NT2/D1 (cell line): ENCODE measurements at places on chromosomes 2 and 18.

GRCh38 chr2:173898178-173898668 is 67.0 kb downstream of the SP3 start:
- no peak for DNase-seq

- DNase-seq: no peak
Observed at GRCh38 chr2:70104231-70105111, 17.2 kb downstream of the PCBP1 start.

GRCh38 chr2:177908182-177908581 is 164.4 kb downstream of the PDE11A start:
- DNase-seq: no peak

DNA sequence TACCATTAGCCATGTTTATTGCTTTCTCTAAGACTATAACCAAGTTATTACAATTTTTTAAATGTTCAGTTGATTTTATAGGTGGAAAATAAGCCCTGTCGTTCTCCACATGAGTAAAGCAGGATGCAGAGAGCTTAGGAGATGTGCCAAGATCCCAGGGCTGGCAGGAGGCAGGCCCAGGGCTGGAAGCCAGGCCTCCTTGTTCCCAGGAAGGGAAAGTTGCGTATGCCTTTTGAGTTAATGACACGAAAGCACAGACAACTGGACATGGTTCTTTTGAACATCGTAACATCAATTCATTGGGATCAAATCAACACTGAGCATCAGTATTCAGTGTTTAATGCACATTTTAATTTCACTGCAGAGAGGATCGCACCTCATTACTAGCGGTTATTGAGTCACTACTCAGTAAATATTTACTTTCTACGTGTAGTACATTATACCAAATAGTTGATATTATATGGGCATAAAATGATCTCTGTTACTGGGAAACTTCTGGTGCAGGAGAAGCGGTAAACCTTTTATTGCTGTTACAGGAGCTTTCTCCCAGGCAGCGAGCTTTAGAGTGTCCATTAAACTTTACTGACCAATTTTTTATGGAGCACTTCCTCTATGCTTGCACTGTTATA is 60.0 kb downstream of the RNF144A start:
- DNase-seq: no peak

- DNase-seq: no peak
Observed at GRCh38 chr2:138079976-138080375, 115.7 kb downstream of the HNMT start.

DNA sequence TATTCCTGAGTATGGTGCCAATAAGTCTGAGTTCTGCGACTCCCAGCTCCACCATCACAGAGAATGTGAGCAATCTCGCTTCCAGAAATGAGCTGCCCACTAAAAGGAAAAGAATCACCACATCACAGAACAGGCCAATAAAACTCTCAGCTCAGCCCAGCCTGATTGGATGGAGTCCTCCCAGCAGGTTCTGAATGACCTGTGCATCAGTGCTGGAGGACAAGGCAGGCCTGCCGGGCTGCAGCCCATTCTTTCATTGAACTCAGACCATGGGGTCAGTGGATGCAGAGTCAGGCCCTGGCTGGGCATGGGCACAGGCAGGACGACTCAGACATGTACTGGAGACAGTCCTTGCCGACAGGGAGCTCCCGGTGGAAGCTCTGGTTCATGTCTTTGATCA is 132.7 kb upstream of the REV1 start:
- no peak for DNase-seq

GRCh38 chr2:108243566-108243965 is 3.8 kb downstream of the SULT1C3 start:
- no peak for DNase-seq
